ENCODE measurements at places on chromosomes 7 and 10.
A peak's percentile ranks its signal among the peaks of the same experiment; 100 is the strongest.

- peak; percentile 35 for DNase-seq
These were observed 864 bp downstream of the CDCA7L start for GRCh38 chr7:21944616-21945453.

GRCh38 chr7:44762726-44763522 is 14.3 kb downstream of the ZMIZ2 start:
- DNase-seq, result no peak

DNA sequence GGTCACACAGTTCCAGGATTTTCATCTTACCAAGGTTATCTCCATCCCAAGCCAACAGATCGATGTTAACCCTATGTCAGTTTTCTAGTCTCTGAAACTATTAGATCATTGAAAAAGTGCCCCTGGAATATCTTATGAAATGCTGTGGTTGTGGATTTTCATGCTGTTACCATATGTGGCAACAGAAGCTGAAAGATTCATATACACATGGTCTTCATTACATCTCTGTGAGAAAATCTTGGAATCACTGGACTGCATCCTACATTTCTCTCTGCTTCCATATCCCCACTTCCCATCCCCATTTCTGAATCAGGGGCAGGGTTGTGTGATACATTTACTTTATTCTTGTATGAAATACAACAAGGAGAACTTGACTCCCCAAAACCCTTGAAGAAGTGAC is 146.1 kb downstream of the SLC16A9 start:
- DNase-seq, result no peak

GRCh38 chr10:72904806-72905205 is 11.3 kb downstream of the OIT3 start:
- DNase-seq, result no peak

GRCh38 chr7:51376420-51377092 is 59.9 kb upstream of the COBL start:
- DNase-seq, result no peak

DNA sequence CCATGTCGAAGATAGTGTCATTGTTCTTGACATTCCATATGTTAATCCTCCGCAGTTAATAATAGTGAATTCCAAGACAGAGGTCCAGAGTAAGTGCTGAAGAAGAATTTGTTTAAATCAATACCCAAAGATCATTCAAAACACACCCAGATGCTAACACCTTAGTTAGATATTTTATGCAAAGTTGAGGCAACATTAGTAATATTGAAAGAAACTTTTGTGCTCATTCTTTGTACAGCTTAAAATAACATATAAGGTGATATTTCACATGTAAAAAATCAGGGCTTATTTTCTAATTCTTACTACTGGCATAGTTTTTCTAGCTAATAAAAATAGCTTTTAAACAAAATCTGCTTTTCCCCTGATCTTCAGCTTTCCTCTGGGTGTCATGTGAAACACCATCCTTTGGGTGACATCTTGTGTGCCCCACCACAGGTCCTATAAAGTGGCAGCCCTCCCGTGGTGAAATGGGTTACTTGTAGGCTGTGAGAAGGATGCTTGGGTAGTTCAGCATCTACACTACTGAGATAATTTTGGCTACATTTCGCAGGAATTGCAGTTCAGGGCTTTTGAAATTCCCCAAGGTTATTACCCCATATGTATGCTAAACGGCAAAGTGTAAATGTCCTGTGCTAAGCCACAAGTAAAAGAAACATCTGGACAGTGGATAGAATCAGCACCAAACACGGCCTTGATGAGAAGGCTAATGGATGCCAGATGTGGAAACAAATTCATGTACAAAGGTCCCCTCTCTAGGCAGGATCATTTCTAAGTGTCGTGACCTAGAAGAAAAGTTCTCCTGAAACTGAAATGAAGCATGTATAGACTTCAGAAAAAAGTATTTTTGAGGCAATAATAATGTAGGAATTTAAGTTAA is 105.4 kb downstream of the GRM3 start:
- DNase-seq, result no peak

- DNase-seq, result peak; percentile 43
These were observed 918 bp downstream of the NET1 start for GRCh38 chr10:5413012-5413938.

- peak; percentile 45 for DNase-seq
These were observed 4.6 kb upstream of the TWIST1 start for GRCh38 chr7:19121977-19122588.

DNA sequence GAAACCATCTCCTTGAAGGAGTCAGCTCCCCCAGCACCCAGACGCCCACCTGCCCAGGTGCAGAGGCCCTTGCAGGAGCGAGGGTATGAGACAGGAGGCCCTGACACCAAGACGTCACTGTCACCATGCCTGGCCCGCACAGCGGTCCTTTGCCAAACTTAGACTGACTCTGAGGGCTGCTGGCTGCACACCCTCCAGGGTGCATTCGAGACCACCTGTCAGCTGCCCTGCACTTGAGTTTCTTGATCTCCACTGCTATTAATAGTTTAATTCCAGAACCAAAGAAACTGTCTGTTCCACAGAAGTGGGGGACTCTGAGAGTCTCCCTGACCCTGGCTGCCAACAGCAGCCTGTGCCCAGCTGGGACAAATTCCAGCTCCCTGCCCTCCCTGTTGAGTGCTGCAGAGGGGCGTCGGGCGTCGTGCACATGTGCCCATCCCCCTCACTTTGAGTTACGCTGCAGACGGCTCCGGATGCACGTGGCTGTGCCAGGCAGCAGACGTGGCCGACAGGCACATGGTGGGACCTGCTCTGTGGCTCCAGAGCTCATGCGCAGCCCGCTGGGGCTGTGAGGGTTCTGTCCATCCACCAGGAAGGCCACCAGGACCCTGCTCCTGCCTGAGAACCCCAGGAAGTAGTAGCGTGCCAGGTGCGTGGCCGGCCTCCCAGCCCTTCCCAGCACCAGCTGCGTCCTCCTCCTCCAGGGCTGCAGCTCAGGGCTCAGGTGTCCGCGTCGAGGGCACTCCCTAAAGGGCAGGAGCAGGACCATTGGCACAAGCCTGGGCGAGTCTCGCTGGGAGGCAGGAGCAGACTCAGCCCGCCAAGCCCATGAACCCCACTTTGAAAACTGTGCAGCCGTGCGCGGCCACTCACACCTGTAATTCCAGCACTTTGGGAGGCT is 24.8 kb downstream of the ELFN1 start:
- no peak for DNase-seq

GRCh38 chr10:10642751-10643150 is 374.9 kb upstream of the CELF2 start:
- no peak for DNase-seq

DNA sequence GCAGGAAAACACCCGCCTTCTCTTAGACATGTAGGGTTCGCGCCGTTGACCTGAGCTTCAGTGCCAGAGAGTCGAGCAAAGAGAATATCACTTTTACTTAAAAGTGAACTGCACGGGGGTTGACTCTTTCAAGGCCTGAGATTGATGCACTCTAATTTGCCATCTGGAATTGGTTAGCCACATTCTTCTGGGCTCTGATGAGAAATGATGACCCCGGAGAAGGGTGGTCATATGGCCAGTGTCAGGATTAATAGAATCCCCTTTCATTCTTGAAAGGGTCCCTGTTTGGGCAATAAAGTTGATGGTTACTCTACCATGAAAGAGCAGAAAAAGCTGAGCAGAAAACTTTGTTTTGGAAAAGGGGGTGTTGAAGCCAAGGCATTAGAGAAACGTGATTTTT is 31.2 kb downstream of the GRK5 start:
- DNase-seq, result no peak

- DNase-seq, result peak; percentile 63
These were observed 28.5 kb downstream of the RET start for GRCh38 chr10:43105102-43105955.

GRCh38 chr10:103854686-103855391 is 537 bp downstream of the SH3PXD2A start:
- DNase-seq, result peak; percentile 40

DNA sequence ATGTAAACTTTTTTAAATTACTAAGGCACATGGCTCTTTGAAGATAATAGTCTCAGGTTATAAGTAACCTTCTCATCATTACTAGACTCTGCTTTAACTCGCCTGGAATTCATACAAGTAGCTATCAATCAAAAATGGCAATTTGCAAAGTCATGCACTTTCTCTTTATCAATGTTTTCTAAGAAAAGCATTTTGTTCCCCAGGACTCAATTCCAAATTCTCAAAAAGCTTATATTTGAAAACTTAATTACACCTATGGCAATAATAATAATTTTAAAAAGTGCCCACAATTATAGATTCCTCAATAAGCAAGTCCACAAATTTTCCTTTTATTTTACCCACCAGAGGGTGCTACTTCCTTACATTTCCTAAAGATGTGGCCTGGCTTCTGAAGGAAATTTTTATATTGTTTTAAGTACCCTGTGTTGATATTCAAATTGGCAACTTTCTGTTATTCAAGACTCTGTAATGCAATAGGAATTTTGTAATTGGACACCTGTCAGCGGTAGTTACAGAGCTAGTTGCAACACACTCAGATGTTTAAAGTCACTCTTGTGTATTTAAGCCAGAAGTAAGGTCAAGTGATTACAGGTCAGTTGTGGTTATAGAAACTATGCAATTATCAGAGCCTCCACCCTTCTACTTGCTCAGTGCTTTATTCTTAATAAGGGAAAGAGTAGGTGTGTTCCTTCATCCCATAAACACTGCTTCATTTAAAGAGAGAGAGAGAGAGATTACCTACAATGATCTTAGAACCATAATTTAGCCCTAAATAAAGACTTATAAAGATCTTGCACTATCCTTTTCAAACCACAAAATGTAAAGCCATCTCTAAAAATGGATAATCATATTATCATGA is 47.1 kb upstream of the HYAL4 start:
- DNase-seq, result peak; percentile 70

GRCh38 chr7:77217474-77218185 is 18.0 kb upstream of the FGL2 start:
- no peak for DNase-seq

GRCh38 chr7:149529136-149529718 is 31.6 kb upstream of the ZNF746 start:
- peak; percentile 8 for DNase-seq

DNA sequence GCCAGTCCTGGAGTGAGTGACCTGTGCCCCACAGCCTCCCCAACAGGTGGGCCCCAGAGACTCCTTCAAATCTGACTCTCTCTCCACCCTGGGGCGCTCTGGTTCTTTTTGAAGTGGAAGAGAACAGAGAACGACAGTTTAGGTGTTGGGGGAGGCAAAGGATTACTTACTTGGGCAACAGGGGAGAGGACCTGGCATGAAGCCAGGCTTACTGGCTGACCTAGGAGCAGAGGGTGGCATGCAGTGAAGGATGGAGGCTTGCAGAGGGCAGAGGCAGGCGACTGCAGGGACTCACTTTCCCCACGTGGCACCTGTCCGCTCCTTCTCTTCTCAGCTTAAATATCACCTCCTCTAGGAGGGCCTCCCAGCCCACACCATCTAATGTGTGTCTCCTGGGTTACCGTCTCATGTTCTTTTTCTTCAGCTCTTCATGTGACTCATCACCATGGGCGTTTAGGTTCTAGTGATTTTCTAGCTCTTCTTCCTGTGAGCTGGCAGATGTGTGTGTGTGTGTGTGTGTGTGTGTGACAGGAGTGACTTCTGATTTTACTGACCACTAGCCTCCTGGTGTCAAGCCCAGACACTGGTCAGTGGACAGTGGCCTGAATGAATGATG is 15.5 kb downstream of the LZTS2 start:
- no peak for DNase-seq

- DNase-seq, result no peak
These were observed 108.6 kb upstream of the COL1A2 start for GRCh38 chr7:94286111-94286510.

- DNase-seq, result no peak
These were observed 94.9 kb downstream of the GFRA1 start for GRCh38 chr10:116178086-116178605.

DNA sequence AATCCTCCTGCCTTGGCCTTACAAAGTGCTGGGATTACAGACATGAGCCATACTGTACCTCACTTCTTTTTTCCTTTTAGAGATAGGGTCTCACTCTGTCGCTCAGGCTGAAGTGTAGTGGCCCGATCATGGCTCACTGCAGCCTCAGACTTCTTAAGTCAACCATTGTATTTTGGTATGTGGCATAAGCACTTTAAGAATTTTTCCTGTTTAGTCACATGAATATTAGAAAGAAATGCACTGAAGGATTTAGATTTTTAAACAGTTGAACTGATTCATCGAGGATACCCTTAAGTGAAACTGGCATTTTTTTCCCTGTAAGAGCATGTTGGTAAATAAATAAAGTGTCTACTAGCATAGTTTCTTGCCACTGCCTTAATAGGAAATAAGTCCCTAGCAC is 319.3 kb upstream of the CACNA2D1 start:
- no peak for DNase-seq

DNA sequence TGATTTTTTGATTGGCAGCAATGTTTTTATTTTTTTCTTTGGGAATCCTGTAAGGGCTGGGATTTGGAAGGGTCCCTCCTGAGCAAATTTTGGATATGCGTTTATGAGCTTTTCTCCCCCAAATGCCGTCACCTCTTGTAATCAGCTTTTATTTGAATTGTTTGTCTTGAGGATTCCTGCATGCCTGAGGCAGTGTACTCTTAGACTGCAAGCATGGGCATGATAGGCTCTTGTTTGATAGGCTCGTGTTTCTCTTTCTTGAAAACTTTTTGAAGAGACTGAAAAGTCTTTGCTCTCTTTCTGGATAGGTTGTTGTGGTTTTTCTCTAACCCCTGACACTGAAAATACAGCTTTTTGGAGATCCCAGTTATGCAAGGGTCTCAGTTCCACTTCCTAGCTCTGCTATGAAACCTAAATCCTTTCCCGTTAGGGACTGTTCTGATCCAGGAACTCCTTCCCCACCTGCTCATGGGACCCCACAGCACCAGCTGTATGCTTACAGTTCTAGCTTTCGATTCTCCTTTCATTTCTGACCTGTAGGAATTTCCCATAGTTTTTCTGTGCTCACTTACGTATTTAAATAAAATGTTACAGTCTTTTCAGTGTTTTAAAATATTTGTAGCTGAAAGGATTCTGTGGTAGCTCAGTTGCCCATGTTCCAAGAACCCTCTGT is 17.2 kb downstream of the TSPAN13 start:
- no peak for DNase-seq

DNA sequence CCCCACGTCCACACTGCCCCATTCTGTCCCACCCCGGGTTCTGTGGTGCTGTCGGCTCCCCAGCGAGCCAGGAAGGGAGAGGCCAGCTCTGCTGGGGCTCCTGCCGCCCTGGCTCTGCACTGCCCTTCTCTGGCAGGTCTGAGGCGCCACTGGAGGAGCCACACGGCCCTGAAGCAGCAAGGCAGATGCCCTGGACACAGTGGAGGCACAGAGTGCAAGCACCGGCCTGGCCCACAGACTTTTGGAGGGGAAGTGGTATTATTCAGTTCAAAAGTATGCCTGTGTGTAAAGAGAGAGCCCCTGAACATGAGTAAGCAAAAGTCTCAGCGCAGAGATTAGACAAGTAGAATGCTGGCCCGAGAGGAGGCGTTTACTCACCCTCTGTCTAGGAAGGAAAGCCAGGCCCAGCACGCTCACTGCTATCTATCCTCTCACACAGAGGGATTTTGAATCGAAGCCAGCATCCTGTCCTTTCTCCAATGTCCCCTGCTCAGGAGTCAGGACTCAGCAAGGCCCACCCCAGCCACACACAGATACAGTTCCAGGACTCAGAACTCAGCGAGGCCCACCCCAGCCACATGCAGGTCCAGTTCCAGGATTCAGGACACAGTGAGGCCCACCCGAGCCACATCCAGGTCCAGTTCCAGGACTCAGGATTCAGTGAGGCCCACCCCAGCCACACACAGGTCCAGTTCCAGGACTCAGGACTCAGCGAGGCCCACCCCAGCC is 115.0 kb downstream of the EGFR start:
- DNase-seq, result peak; percentile 96

Measured in lung microvascular endothelial cell (primary cell).